ENCODE measurements at places on chromosomes 16 and 17.

GRCh38 chr17:42535155-42536047 lies 640 bp upstream of the NAGLU start:
- DNase-seq, result no peak

- peak; percentile 92 for DNase-seq
Observed at GRCh38 chr17:57902800-57903759, 52.1 kb downstream of the CUEDC1 start.

DNA sequence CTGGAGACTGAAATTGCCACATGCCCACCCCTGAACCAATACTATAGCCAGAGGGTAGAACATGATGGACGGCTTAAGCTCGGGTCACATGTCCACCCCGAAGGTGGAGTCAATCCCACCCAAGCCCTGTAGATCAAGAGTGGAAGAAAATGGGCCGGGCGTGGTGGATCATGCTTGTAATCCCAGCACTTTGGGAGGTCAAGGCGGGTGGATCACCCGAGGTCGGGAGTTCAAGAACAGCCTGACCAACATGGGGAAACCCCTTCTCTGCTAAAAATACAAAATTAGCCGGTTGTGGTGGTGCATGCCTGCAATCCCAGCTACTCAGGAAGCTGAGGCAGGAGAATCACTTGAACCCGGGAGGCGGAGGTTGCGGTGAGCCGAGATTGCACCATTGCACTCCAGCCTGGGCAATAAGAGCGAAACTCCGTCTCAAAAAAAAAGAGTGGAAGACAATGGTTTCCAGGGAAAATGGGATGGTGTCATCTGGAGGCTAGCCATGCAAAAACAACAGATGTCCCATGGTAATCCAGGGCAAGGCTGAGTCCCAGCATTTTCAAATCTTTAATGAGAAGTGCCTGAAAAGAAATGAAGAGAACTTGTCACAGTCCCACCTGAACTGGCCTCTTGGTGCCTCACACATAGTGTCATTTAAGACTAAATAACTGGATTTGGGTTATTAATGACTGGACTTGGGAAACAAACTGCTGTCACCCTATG lies 30.1 kb downstream of the CD300LF start:
- DNase-seq, result no peak

GRCh38 chr17:70763018-70763417 lies 593.7 kb downstream of the KCNJ2 start:
- DNase-seq, result no peak

DNA sequence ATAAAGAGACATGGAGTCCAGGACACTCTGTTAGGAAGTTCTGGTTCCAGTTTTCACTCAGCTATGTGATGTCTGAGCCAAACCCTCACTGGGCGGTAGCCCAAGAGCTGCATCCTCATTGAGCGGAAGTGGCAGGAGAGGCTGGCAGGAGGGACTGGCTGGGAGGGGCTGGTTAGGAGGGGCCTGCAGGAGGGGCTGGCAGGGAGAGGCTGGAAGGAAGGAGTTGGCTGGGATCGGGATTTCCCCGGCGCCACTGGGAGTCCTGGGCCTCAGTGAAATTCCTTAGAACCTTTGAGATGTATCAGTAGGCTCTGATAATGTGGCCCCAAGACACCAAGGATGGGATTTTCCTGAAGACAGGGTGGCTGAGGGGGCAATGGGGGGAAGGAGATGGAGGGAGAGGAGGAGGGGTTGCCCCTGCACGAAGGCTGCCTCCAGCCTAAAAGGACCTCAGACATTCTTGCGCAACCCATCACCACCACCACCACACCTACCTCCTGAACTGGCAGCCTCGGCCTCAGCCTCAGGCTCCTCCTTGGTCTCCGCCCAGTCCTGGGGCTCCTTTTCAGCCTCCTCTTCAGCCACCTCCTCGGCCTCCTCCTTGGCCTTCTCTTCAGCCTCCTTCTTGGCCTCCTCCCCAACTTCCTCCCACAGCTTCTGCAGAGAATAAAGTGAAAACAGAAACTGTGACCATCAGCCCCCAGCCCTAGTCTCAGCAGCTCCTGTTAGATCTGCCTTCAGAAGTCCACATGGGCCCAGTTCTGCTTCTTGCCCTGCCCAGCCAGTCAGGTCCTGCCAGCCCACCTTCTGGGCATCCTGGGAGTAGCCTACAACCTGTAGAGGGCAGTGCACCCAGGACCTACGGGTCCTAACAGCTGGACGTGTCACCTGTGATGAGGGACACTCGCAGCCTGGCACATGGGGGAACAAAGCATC lies 31.7 kb downstream of the CNGB1 start:
- peak; percentile 100 for DNase-seq

GRCh38 chr17:40291281-40291664 lies 3.6 kb downstream of the CDC6 start:
- no peak for DNase-seq

- no peak for DNase-seq
Observed at GRCh38 chr17:81840826-81841778, 6.3 kb upstream of the PPP1R27 start.

DNA sequence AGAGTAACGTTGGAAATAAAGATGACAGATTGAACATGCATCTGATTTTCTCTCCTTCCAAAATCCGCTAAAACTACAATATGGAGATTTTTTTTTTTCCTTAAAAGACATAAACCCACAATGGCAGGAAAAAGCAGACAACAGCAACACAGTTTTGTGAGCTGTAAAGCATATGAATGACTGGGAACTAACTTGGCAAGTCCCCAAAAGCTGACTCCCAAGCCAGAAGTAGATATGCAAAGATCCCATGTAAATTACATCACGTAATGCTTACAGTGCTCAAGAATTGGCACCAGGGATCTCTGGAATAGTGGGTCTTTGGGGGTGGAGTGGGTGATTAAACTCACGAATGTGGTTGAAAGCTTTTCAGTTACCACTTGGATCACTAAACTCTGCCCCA lies 106.6 kb downstream of the ELAC2 start:
- DNase-seq, result no peak

DNA sequence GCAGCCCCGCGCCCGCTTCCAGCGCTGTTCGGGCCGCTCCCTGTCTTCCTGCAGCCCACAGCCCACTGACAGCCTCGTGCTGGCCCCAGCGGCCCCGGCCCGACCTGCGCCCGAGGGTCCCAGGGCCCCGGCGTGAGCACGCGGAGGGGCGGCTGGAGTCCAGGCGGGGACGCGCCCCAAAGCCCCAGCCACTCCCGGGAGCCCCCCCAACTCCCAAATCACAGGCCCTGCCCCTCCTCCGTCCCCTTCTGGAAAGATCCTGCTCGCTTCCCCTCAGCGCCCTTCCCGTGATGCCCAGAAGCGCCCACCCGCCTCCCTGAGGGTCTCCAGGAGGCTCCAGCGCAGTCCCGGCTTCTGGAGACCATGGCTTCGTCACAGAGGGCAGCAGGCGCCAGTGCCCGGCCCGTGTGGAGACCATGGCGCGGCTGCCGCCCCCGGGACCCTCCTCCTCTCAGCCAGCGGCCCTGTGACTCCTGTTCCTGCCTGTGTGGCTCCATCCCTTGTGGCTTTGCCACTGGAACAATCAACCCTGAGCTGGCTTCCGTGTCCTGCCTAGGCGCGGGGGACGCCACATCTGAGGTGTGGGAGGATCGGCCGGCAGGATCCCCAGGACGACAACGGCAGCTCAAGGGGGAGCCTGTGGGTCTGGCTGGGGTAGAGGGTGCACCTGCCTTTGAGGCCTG lies 3.9 kb downstream of the UTS2R start:
- DNase-seq, result no peak

GRCh38 chr16:47627085-47627639 lies 166.0 kb downstream of the PHKB start:
- no peak for DNase-seq

DNA sequence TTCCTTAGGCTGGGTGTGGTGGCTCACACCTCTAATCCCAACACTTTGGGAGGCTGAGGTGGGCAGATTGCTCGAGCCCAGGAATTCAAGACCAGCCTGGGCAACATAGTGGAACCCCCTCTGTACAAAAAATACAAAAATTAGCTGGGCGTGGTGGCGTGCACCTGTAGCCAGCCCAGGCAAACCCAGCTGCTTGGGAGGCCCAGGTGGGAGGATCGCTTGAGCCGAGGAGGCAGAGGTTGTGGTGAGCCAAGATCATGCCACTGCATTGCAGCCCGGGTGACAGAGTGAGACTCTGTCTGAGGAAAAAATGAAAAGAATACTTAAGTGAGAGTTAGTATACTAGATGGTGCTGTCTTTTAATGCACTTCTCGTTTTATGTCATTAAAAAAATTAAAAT lies 15.1 kb downstream of the PPM1D start:
- no peak for DNase-seq
